ENCODE measurements at places on chromosomes 13 and 19. TPM values are rescaled to one million over a fixed set of nuclear protein-coding genes. Genes with fewer than 3 reads are reported as not detected.
A peak's percentile ranks its signal among the peaks of the same experiment; 100 is the strongest.

GRCh38 chr13:103640606-103641005, 574.4 kb upstream of the SLC10A2 start:
- no peak for DNase-seq

- DNase-seq = no peak
Observed at GRCh38 chr19:39351537-39352064, 9.4 kb downstream of the SAMD4B start.

DNA sequence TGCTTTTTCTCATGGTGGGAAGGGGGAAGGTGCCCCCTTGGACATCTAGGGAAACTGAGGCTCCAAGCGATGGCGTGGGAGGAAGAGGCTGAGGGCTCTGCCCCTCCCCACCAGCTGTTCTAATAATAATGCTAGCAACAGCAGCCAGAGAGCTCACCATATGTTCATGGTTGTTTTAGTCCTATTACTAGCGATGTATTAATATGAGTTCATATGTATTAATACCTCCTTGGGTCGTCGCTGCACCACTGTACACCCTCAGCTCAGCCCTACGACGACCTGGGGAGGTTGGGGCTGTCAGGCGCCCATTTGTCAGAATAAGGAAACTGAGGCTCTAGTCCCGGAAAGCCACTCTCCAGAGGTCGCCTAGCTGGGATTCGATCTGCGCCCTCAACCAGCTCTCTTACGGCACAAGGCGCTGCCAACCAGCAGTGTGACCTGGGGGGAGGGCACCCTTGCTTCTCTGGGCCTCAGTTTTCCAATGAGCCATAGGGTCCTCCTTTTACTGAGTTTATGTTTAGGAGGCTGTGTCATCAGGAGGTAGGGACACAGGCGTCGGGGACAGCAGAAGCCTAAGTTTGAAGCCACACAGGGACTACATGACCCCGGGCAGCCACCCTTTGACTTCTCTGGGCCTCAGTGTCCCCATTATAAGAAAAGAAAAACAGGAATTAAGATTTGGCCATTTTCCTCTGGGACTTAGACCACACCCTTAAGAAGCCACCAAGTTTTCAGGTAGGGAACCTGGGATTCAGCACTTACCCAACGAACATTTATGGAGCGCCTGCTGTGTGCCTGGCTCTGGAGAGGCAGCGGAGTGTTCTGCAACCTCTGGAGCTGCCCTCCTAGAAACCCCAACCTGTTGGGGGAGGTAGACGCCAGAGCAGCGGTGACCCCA, 664 bp downstream of the MAST3 start:
- DNase-seq = no peak

DNA sequence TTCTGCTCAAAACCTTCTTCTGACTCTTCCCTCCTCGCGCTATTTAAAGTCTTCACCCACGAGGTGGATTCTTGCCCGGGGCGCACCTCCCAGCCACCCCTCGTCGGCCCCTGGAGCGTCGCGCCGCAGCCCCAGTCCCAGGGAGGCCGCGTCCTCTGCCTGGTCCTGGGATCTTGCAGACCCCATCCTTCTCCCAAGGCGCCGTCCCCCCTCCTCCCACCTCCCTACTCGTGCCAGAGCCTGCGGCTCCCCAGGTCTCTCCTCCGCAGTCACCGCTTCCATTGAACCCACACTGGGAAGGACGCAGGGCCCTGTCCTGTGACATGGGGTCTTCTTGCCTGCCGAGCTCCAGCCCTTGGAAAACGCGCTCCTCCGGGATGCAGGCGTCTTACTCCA, 486 bp downstream of the ZNF808 start:
- peak; percentile 33 for DNase-seq

- DNase-seq = no peak
Observed at GRCh38 chr13:71320452-71320851, 546.6 kb downstream of the DACH1 start.

GRCh38 chr13:30148171-30148754, 159.1 kb downstream of the KATNAL1 start:
- no peak for DNase-seq

KHSRP gene
- total RNA-seq = 99.3 TPM

SLITRK6 gene
- 0.84 TPM for total RNA-seq

CLEC17A gene
- not detected for total RNA-seq

ZNF548 gene
- 20.6 TPM for total RNA-seq

RFX2 gene
- 11.5 TPM for total RNA-seq
